ENCODE measurements at places on chromosomes 7 and 10. TPM values are rescaled to one million over a fixed set of nuclear protein-coding genes. Genes with fewer than 3 reads are reported as not detected.

The ATP6V0A4 gene
- not detected for total RNA-seq

The HGF gene
- 0.39 TPM for total RNA-seq

The OPN4 gene
- total RNA-seq = not detected

The SLC18A3 gene
- total RNA-seq = not detected

The CDHR3 gene
- 1.3 TPM for total RNA-seq

The FOXP2 gene
- 0.10 TPM for total RNA-seq

The SLC13A1 gene
- total RNA-seq = not detected

The IKZF1 gene
- total RNA-seq = not detected

The PIP gene
- not detected for total RNA-seq

The DYDC2 gene
- total RNA-seq = not detected

The BCL7B gene
- total RNA-seq = 32.8 TPM

The SLC26A3 gene
- total RNA-seq = not detected

The CDK14 gene
- total RNA-seq = 9.3 TPM

Data from RPMI7951 (cell line).